Hindlimb muscle (tissue), 1 donor: ENCODE measurements at places on chromosomes 7 and 10. TPM values are rescaled to one million over a fixed set of nuclear protein-coding genes. Genes with fewer than 3 reads are reported as not detected.
A peak's percentile ranks its signal among the peaks of the same experiment; 100 is the strongest.

DNA sequence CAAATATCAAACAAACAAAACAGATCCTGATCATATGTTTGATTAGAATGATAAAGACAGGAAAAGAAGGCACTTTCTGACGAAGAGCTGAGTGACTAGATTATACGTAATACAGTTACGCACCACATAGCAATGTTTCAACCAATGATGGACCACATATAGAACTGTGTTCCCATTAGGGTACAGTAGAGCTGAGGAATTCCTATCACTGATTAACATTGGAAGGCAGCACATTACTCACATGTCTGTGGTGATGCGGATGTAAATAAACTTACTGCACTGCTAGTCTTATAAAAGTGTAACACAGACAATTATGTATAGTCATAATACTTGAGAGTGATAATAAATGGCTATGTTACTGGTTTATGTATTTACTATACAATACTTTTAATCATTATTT, 98.3 kb downstream of the PTN start:
- no peak for DNase-seq

DNA sequence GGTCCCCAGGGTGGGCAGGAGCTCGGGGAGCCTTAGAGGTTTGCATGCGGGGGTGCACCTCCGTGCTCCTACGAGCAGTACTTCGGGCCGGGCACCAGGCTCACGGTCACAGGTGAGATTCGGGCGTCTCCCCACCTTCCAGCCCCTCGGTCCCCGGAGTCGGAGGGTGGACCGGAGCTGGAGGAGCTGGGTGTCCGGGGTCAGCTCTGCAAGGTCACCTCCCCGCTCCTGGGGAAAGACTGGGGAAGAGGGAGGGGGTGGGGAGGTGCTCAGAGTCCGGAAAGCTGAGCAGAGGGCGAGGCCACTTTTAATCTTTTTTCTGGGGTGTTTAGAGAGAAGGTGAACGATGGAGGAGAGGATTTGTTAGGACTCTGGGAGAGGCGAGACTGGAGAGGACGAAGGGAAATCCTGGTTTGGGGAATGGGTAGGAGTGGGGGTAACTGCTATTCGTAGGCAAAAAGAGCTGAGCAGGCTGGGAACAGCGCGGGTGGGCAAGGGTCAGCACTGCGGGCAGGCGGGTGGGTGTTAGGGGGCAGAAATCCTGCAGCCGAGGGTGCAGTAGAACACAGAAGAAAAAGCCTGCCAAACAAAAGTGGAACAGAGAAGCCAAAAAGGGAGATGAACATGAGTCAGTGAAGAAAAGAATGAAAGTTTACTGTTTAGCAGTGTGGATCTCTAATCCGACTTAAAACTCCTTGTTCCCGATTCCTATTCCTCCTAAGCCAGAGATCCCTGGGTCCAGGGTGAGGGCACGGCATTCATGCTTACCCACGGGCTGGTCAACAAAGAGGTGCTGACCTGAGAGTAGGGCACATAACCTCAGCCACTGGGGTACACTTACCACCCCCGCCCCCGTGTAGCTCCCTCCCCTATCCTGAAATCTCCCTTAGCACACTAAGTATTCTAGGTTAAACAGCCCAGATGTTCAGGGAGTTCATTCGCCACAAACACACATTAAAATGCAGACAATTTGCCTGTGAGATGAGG, 26.9 kb downstream of the PRSS2 start:
- DNase-seq: no peak

- DNase-seq: no peak
These were observed 225.3 kb upstream of the INHBA start for GRCh38 chr7:41928166-41928565.

SYT15B gene
- 1.3 TPM for polyA plus RNA-seq

LIPJ gene
- polyA plus RNA-seq: 0.05 TPM

DNA sequence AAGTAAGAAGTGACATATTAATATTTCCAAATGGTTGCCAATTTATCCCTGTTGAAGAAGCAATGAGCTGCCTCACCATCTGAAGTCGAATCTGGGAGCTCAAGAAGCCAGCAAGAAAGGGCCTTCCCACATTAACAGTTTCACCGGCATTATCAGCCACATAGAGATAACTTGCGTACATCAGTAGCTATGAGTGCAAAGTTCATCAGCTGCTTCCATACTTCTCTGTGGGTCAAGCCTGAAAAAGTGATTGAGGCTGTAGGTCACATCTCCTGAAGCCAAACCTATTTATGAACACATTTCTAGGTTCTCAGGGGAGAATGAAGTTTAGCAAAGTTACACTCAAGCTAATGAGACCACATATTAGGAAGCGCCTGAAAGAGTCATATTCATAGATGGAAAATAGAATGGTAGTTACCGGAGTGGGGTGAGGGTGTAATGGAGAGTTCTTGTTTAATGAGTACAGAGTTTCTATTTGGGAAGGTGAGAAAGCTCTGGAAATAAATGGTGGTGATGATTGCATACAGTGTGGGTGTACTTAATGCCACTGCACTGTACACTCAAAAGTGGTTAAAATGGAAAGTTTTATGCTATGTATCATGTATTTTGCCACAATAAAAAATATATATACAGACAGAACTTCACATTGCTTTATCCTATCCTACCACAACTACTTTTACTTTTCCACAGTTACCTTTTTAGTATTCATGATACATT, 189.3 kb upstream of the SP4 start:
- no peak for DNase-seq

ZNF37A gene
- polyA plus RNA-seq: 7.4 TPM

GRCh38 chr7:92813390-92814024, 22.9 kb downstream of the CDK6 start:
- no peak for DNase-seq

DNA sequence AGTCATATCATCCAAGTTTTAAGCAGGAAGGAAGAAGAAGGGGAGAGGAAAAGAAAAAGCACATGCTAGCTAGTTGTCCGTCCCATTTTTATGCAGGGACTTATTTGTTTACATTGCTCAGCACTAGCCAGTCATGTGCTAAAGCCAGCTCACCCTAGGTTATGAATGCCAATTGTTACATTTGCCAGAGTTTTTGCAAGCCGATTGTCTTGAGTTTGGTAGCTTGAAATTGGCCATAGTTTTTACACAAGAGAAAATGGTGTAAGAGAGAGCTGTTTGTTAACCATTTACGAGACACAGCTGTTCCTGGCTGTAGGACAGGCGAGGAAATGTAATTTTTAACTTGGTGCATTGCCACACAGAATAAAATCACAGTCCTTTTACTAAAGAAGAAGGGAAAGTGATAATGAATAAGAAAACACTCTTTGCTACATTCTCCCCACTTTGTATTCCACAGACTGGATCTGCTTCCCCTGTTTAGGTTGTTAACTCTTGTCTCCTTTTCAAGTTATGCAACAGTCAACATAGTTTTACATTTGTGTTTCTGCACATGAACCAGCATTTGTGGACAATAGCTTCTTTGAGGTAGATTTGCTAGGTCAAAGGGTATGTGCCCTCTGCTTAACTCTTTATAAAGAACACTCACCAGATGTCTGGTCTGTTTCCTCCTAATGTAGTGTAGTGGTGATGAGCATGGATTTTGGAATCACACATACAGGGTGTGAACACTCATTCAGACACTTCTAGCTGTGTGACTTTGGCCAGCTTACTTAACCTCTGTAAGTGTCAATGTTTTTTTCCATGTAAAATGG, 357.2 kb downstream of the LRMDA start:
- DNase-seq: no peak

HTRA1 gene
- polyA plus RNA-seq: 58.6 TPM

DNA sequence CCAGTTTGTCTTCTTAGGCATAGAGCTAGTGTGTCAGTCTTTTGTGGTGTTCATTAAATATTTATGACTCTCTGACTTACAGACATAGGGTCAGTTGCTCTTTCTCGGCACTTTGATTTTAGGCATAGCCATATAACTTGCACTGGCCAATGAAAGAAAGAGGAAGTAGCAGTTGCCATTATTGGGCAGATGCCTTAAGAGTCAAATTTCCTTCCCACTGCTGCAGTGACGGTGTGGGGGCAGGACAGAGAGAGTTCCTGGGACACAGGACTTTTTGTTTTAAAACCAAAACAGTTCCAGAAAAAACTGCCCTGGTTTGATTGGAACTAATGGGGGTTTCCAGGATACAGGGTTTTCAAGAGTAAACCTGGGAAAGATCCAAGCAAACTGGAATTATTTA, 60.2 kb upstream of the PHF14 start:
- peak; percentile 4 for DNase-seq

GRCh38 chr7:98266840-98267239, 14.6 kb upstream of the BRI3 start:
- DNase-seq: no peak

GRCh38 chr10:102435529-102436233, 3.3 kb upstream of the CUEDC2 start:
- DNase-seq: no peak

GRCh38 chr10:101760510-101760909, 15.4 kb downstream of the FGF8 start:
- DNase-seq: no peak

PLCE1 gene
- 53.4 TPM for polyA plus RNA-seq

DNA sequence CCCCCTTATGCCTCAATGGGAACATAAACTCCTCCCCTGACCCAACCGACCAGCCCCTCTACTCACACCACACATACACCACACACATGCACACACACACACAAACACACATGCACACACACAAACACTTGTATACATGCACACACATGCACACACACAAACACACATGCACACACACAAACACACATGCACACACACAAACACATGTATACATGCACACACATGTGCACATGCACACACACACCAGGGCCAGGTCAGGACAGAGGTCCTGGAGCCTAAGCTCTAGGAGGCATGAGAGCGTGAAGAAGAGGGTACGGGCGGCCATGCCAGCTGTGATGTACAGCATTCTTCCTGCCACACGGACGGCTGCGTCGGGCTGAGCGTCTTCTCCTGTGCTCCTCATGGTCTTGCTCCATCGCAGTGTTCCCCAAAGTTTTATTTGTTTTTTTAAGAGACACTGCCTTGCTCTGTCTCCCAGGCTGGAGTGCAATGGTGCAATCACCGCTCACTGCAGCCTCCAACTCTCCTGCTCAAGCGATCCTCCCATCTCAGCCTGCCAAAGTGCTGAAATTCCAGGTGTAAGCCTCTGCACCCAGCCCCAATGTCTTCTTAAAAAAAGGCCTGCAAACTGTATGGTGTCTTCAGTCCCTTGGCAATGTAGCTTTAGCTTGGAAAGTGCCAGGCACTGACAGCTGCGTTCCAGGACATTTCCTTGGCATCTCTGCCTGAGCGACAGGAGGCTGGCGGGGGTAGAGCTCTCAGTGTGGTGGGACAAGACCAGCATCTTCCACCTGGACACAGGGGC, 38.8 kb upstream of the INPP5A start:
- no peak for DNase-seq

GRCh38 chr10:96863922-96864543, 31.9 kb downstream of the LCOR start:
- peak; percentile 9 for DNase-seq

SNX10 gene
- 1.8 TPM for polyA plus RNA-seq

GRCh38 chr7:91140286-91140685, 123.9 kb upstream of the FZD1 start:
- DNase-seq: no peak

DNA sequence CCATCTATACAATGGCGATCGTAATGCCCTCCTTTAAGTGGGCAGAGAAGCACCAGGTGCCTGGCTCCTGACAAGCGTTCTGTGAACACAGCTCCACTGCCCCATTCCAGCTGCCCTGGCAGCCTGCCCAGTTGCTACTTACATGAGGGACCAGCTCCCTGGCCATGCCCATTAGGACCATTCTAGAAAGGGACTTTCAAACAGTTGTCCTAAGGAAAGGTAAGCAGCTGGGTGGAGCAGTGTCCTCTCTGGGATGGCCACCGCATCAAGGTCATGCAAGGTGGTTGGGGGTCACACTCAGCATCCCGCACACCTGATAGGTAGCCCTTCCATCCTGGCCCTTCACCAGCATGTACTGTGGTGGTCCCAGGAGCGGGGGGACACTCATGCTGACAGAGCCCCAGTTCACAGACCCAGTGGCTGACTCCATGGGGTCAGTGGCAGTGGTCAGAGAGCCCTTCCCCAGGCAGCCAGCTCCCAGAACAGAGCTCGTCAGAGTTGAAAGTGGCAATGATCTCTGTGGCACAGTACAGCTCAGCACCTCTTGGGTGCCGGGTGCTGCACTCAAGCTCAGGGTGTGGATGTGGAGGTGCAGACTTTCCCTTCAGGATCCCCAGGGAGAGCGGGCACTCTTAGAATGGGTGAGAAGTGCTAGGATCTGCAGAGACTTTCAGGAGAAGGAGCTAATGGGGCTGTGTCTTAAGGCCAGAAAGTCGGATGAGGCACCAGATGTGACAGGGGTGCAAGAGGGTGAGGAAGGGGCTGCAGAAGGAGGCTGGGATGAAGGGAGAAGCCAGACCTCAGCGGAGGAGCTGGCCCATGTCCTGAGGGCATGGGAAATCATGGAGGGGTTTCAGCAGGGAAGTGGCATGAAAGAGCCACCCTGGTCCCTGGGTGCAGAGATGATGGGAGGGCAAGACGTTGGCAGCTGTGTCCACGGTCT, 10.9 kb downstream of the MMRN2 start:
- DNase-seq: no peak

GRCh38 chr10:116450861-116451260, 23.2 kb downstream of the PNLIPRP3 start:
- no peak for DNase-seq

GRCh38 chr10:112605063-112605462, 158.0 kb downstream of the VTI1A start:
- no peak for DNase-seq

DNA sequence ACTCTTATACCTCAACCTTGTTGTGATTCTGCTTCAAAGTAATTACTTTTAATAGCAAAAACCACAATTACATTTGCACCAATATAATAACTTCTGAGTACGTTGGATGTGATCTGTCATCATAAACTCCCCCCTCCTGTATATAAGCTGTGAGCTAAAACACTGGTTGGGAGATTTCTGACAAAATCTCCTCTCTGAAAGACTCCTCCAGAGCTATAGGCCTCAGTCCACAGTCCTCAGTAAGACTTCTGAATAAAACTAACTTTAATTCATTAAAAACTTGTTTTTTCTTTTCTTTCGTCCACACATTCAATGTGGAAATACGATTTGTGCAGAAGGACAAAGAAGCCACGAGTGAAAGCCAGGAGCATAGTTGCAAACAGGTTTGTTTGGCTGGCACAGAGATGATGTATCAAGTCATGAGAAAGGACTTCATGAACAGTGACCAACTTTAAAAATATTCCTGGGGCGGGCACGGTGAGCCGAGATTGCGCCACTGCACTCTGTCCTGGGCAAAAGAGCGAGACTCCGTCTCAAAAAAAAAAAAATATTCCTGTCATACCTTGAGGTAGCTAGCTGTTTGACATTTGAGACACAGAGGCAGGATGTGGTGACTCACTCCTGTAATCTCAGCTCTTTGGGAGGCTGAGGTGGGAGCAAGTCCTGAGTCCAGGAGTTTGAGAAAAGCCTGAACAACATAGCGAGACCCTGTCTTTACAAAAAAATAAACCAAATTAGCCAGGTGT, 91.1 kb upstream of the ARHGAP21 start:
- DNase-seq: no peak

GALNT17 gene
- 30.1 TPM for polyA plus RNA-seq

DNA sequence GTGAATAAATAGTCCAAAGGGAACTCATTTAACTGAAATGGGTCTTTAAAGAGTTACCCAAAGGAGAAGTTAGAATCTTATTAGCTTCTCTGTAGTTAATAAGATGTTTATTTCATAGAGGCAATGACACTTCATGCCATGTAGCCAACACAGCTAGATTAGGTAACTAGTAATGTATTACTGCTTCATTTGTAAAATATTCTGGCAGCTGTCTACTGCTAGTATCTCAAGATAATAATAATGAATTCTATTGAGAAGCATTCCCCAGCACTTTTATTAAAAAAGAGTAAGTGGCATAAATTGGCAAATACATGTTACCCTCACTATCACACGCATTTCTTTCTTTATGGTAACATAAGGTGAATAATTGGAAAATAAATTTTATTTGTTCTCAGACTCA, 10.1 kb downstream of the PAPSS2 start:
- DNase-seq: no peak

NODAL gene
- polyA plus RNA-seq: 0.68 TPM
